ENCODE measurements at places on chromosomes 16 and 17.

DNA sequence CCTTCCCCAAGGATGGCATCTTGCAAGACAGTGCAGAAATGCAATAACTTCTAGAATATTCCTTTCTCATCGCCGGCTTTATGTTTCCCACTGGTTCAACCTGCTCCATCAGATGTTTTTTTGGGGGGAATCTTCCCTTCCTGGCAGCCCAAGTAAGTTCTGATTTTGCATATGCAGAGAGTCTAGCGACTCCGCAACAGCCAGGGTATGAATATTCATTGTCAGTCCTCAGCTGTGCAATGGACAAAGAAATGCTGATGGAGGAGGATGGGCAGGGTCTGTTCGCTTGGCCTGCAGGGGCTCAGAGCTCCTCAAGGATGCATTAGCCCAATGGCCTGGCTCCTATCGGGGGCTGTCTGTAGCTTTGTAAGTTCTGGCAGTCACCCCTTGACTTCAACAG, 358.8 kb upstream of the CCL2 start:
- no peak for DNase-seq

DNA sequence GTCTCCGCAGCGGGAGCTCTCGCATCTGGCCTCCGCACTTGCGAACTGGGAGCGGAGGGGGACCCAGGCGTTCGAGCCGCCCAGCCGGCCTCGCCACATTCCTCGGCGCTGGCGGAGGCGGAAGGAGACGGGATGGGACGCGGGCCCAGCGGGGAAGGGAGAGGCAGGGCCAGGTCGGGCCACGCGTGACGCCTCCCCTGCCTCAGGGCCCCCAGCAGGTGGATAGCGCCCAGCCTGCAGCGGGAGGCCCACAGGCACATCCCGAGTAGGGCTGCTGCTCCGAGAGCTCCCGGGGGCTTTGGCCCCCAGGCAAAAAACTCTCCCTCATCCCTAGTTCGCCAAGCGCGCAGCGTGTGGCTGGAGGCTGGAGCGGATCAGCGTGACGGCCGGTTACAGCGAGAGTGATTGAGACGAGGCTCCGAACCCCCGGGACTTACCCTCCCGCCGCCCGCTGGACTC, 800 bp downstream of the PLEKHH3 start:
- DNase-seq, result no peak

DNA sequence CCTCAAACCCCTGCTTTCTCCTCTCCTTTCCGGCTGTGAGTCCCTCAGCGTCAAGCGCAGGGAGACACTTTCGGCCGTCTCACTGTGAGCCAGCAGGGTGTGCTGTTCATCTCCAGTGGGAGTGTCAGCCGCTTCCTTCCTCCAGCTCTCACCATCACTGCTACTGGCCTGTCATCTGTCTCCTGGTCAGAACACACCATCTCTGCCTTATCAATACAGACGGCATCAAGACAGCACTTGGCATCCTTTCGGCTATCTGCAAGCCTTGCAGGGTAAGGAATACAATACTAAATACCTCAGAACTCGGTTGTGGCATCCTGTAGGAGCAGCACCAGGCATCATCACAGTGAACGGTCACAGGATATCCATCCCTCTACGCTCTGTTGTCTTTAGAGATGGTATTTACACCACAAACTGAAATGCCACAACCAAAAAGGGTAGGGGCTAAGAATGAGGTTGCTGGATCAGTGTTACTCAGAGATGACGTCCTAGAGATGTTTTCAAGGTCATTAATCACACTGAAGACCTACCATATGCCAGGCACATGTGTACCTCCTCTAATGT, 20.7 kb upstream of the CMTM4 start:
- DNase-seq, result no peak

- no peak for DNase-seq
Measured at GRCh38 chr17:63702721-63703015, 2.7 kb upstream of the LIMD2 start.

DNA sequence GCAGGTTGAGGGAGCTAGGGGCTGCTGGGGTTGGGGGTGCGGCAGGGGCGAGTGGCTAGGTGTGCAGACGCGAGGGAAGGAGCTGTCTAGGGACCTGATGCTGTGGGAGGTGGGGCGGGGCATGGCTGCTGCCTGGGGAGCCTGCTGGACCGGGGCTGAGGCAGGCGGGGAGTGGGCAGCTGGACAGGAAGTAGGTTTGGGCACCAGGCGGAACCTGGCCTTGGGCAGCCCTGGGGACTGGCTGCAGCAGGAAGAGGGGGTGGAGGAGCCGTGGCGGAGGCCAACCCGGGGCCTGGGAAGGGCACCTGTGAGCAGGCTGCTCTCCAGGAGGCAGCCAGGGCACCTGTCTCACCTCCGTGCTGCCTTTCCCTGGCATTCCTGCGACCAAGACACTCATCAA, 5.9 kb upstream of the DNASE1L2 start:
- no peak for DNase-seq

DNA sequence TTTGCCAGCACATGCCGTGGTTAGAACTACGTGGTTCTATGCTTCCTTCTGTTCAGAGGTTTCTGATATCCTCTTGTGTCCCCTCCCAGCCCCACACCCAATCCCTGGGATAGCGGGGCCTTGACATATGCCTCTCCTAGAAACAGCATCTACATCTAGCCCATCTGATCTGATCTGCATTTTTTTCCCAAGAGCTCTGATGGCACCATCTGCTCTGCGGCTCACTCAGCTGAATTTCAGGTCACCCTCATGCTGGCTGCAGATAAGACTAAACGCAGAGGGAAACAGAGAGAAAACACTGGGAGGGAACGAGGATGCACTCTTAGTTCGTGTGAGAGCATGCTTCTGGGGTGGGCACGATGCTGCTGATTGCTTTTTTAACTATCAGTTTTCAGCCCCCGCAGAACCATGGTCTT, 10.7 kb downstream of the WIPI1 start:
- no peak for DNase-seq

- no peak for DNase-seq
Measured at GRCh38 chr16:57262841-57263540, 17.9 kb downstream of the ARL2BP start.

DNA sequence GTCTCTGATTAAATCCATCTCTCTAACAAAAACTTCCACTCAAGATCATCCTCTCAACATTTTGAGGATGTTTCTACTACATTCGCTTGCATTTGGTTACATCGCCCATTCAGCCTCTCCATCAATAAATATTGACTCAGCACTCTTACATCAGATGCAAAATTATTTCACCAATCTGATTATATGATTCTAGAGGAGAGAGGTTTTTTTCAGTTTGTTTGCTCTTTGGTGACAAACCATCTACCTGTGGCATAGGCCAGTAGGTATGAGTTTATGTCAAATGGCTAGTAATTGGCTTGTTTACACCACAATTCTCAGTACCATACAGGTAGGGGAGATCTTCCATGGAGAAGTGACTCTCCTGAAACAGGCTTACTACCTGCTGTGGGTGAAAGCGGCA, 52.3 kb downstream of the TOX3 start:
- DNase-seq, result no peak

GRCh38 chr16:88784074-88784855, 755 bp downstream of the PIEZO1 start:
- no peak for DNase-seq

- DNase-seq, result no peak
Measured at GRCh38 chr17:64051153-64051552, 30.7 kb upstream of the ICAM2 start.

- no peak for DNase-seq
Measured at GRCh38 chr17:73710095-73710592, 65.9 kb upstream of the SDK2 start.

GRCh38 chr17:50758989-50759544, 8.3 kb downstream of the ANKRD40CL start:
- DNase-seq, result no peak

GRCh38 chr17:50538549-50539410, 6.2 kb downstream of the EPN3 start:
- no peak for DNase-seq

DNA sequence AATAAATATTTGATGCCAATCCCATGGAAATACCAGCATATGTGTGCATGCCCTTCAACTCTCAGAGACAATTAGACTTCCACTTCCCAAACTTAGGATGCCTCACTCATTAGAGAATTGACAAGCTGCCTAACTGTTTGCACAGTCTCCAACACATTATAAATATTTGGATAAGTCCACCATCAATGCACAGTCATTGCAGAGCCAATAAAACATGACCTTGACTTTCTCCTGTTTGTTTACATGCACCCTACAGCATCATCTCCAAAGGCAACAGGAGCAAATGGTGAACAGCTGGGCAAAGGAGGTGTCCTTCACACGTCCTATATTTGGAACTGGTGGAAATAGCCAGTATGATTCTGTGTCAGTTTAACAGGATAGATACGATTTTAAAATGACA, 804.4 kb upstream of the RBFOX1 start:
- no peak for DNase-seq

DNA sequence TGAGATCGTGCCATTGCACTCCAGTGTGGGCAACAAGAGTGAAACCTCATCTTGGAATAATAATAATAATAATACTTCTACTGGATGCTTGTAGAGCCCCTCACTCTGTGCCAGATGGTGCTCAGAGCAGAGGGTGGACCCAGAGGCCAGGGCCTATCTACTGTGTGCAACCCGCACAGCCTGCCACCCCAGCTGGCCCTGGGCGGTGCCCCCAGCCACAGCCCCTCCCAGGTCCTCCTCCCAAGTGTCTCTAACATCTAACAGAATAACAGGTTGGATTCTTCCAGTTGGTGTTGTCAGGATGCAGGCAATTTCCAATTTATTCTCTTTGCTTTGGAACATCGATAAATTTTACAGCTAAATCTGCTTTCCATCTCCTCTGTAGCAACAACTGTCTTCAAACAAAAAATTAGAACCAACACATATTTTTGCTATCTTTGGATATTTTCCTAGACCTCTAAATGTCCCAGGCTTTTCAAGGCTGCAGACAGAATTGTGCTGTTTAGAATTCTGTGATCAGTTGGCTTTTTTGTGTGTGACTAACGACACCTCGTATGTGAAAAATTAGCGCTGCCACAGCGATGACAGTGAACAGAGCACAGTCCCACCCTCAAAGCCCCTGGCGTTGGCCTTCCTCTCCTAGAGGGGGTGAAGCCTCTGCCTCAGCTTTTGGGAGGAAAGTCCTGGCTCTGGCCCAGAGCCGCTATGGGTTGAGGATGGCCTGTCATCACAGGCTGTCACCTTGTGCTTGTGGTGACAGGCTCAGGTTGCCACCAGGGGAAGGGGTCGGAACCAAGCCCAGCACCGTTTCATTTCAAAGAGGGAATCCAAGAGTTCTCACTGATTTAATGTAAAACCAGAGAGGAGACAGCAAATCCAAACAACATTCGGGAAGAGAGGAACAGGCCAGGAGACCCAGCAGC, 7.6 kb upstream of the EVPL start:
- DNase-seq, result no peak

GRCh38 chr16:57791195-57791892, 10.9 kb downstream of the KIFC3 start:
- DNase-seq, result no peak

DNA sequence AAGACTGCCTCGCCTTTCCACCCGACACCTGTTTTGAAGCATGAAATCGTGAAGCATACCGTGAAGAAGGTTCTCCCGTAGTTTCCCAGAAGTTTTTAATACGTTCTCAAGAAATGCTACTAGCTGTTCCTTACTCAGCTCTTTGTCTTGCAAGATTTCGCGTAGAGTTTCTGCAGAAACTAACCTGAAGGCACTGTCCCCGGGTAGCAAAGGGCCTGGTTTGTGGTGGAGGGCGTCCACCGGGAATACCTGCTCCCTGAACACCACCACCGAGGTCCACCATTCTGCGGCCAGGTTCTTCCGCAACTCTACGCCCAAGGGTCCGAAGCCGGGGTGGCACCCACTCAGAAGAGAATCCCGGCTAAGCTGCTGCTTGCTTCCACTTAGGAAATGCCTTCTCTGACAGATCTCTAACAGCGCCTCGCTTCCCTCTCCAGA, 487 bp downstream of the POLG2 start:
- DNase-seq, result no peak

- DNase-seq, result no peak
Measured at GRCh38 chr17:50952889-50953288, 86.7 kb upstream of the TOB1 start.

DNA sequence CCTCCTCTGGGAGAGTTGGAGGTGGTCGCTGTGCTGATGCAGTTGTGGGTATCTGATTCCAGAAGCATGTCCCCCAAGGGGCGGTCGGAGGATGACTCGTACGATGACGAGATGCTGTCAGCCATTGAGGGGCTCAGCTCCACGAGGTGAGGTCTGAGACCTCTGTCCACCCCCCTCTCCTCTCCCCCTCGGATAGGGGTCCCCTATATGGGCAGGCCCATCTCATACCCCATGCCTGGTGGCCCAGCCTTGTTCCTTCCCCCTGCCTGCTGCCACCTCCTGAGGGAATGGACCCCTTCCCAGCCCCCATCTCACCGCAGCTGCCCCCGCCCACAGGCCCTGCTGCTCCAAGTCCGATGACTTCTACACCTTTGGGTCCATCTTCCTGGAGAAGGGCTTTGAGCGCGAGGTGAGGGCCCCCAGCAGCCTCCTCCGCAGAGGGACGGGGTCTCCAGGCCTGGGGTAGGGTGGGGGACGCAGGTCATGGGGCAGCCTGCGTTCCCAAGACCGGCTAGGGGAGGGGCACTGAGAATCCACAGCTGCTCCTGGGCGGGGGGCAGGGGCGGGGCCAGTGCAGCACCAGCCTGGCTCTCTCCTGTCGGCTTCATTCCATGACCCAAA, 39.2 kb downstream of the ADCY7 start:
- no peak for DNase-seq

DNA sequence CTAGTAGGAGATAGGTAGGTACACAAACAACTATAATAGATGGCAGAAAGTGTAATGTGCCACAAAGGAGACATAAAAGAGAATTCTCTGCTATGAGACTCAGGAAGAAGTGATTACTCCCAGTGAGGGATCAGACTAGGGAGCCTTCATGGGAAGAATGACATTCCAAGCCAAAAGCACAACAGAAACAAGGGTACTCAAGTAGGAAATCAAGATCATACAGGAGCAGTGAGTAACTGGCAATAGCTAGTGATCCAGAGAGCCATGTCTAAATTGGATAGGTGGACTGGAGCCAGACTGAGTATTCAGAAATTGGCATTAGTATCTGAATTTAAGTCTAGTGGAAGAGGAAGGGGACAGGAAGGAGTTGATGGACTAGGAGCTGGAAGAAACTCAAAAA, 10.7 kb downstream of the RFFL start:
- DNase-seq, result no peak

- no peak for DNase-seq
Measured at GRCh38 chr16:31083981-31084380, 4.8 kb downstream of the PRSS53 start.

- no peak for DNase-seq
Measured at GRCh38 chr17:45703348-45703747, 80.8 kb upstream of the CRHR1 start.

DNA sequence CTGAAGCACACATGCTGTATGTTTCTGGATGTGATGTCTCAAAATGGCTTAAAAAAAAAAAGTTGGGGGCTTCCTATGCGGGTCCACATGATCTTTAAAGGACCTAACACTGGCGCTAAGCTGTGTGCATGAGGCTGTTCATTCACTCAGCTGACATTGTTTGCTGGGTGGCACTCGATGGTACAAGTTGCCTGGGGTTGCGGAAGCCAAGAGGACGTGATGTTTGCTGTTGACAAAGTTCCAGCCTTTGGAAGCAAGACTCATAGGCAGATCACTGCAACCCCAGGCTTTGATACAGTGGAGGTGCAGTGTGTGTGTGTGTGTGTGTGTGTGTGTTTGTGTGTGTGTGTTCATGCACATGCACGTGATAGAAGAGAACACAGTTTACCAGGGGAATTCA, 29.5 kb upstream of the DNAI2 start:
- no peak for DNase-seq
